ENCODE measurements at places on chromosomes 12 and 14.

DNA sequence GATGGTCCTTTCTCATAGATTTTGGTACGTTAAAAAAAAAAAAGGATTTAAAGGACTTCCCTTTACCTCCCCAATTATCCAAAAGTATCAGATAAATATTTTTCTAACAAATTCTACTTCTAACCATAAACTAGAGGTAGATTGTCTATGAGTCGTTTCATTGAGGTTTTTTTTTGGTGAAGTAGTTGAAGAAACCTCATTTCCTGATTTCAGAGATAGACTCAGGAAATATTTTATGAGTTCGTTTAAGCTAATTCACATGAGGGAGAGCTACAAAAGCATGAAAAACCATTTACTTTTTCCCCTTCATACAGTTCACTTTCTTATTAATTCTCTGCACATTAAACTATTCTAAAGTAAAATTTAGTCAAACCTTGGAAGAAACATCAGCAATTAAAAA, 112.5 kb downstream of the RALGAPA1 start:
- no peak for DNase-seq

GRCh38 chr12:4587108-4587507, 25.1 kb downstream of the DYRK4 start:
- no peak for DNase-seq

DNA sequence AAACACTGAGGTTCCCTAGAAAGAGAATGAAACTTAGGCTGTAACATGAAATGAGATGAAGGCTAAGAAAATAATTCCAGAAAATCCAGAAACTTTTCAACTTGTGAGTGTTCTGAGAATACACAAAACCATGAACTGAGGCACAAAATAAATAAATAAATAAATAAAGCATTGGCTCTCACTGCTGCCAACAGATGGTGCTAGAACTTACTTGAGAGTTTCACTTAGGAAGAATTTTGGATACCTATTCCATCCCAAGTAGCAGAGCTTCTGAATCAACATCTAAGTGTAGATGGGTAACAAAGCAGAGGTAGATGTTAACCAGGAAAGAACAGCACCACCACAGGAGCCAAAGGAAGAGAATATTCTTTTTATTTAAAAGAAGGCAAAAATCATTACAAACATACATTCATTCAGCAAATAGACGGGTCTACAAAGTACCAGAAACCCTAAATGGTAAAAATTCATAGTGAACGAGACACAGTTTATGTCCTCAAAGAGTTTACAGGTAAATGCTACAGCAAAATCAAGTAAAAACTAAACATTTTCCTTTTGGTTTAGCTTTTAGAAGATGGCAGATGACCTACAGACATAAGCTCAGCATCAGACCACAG, 16.7 kb downstream of the EPS8 start:
- no peak for DNase-seq

DNA sequence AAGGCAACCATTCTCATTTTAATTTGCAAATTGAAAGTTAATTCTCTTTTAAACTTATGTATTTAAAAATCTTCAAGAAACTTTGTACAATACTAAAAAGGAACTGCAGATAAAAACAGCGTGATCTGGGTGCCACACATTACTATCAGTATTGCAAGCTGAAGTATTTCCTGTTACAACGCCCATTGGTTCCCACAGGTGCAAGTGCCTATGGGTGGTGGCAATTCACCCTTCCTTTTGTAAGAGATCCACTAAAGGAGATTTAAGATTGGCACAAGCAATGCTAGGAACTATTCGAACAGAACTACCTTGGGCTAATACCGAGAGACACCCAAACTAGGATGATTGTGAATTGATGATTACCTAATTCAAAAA, 13.2 kb downstream of the TAOK3 start:
- DNase-seq: no peak

DNA sequence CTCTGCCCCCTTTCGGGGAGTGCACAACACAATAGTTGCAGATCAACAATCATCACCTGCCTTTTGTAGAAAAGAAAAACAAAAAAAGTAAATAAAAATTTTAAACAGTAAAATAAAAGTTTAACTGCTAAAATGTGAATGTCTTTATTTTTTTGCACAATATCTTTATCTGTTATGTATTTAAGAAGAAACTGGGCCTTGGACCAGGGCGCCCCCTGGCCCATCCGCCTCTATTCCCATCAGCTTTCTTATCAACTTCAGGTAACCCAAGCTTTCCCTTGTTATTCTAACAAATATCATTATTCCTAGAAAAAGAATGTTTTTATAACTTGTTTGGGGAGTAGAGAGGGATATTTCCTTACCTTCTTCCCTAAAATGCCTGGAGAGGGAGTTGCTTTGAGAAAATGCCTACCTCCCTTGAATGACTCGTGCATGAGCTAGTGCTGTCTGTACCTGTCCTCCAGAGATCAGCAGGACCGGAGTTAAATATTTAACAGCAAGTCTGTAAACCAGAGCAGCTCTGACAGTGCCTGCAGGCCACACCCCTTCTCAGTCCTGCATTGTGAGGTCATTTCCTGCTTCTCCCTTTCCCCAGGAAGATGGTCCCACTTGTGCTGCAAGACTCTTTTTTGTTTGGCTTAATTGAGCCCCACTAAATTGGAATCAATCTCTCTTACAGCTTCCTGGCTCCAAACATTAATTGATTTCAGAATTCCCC, 192.8 kb upstream of the RGS6 start:
- no peak for DNase-seq

GRCh38 chr12:124477107-124477915, 90.1 kb downstream of the NCOR2 start:
- DNase-seq: no peak

GRCh38 chr12:114668151-114668885, 15.7 kb downstream of the TBX3 start:
- peak; percentile 81 for DNase-seq

- no peak for DNase-seq
Measured at GRCh38 chr14:35940291-35940690, 114.2 kb downstream of the BRMS1L start.

DNA sequence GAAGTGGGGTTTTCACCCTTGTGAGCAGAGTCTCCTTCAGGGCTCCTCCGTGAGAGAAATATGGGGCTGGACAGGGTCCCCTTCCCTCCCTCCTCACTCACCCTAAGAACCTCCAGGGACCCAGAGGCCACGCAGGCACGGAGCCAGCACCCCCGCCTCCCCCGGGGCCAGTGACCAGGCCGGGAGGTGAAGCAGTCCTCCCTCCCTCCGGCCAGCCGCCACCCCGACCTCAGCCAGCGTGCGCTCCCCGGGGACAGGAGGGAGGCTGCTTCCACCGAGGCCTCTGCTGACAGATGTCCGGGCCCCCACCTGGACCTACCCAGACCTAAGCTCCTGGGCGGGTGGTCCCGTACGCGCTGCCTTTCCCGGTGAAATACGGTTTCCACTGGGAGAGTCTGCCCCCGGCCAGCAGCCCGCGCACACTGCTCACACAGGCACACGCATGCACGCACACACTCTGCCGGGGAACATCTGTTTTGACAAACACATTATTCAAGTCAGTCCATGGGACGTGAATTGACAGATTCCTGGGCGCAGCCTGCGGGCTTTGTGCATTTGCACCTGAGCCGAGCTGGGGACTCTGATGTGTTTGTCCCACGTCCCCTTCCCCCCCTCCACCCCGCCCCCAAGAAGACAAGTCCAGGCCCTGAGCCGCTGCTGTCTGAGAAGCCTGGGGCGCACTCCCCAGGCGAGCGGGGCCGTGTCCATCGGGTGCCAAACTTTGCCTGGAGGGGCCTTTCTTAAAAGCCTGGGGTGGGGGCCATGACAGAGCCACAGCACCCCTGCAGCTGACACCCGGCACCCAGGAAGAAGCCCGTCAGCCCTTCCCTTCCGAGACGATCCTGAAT, 725 bp downstream of the RIMBP2 start:
- no peak for DNase-seq

- DNase-seq: peak; percentile 69
Measured at GRCh38 chr12:98653866-98654493, 8.9 kb downstream of the APAF1 start.

DNA sequence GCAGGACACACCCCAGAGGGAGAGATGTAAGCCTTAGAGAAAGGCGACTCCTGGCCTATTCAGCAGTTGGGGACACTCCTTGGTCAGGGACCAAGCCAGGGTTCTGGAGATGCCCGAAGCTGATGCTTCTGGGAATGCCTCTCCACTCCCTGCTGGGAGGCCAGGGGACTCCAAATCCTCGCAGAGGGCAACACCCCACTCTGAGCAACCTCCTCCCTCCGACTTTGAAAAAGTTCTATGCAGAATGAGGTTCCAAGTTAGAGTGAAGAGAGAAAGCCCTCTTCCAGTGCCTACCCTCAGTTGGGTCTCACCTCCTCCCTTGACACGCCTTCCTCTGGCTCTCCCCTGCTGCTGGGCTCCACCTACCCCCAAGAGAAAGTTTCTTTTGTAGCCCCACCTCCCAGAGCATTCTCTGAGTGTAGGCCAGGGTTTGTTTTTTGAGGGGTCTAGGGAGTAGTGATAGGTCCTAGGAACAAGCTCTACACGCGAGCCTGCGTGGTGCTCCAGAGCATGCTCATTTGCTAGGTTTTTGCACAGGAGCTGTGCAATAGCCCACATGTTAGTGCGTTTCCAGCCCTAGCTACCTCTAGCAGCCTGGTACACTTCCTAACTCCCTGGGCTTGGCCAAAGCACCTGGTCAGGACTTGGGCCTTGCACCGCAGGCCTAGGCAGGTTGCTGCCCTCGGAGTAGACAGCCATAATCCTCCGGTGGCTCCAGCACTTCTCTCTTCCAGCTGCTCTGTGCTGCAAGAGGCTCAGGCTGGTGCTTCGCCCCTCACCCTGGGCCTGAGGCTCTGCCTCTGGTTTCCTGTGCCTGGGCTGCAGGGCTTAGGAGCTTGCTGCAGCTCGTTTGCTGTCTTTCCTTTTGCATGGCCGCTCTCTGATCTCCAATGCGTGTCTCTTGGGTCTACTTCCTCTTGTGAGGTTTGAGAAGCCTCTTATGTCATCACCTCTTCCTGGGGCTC, 590 bp upstream of the CEBPE start:
- no peak for DNase-seq

DNA sequence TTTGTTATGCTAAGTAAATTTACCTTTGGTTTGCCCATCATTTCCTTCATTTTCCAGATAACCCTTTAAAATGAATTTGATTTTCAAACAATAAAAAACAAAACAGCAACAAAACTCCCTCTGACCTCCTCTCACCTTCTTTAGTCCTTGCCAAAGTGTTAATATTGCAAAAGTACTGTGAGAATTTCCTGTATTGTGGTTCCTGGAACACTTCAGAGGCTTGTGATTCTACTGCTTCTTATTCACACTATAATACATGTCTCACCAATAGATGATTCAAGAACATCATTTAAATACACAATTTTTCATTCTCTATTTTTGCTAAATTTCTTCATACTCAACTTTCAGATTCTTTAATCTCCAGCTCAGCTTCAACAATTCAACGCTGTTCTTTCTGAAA, at the start of gene KLRD1:
Gene KLRD1, plus strand, starts transcription at position 241 of the 400 bp plus-strand sequence. CDS start 208 bp downstream, outside the sequence.
- DNase-seq: no peak

DNA sequence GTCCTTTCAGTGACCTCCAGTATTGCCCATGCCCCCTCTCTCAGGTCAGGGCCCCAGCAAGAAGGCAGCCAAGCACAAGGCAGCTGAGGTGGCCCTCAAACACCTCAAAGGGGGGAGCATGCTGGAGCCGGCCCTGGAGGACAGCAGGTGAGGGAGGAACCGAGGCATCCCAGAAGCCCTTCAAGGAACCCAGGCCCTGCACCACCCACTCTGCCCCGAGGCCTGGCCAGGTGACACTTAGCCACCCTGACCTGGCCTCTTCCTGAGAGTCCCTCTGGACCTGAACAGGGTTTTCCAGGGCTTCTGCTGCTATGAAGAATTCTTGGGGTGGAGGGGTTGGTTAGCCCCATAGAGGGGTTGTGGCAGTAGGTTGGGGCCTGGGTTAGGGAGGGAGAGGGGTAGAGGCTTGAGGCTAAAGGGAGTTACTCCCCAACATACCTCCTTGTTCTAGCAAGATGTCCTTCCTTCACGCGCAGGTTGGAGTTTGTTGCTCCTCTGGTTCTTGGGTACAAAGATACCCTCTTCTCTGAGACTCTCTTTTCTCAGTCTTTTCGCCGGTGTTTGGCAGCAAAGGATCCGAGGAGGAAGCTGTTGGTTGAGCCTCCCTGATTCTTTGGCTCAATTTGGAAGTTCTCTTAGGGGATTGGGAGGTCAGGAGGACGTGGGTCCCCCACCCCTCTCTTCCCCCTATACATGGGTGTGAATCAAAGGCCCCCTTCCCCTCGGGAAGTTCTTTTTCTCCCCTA, 2.1 kb downstream of the TARBP2 start:
- no peak for DNase-seq

- no peak for DNase-seq
Measured at GRCh38 chr14:61752626-61753025, 9.6 kb upstream of the SNAPC1 start.

DNA sequence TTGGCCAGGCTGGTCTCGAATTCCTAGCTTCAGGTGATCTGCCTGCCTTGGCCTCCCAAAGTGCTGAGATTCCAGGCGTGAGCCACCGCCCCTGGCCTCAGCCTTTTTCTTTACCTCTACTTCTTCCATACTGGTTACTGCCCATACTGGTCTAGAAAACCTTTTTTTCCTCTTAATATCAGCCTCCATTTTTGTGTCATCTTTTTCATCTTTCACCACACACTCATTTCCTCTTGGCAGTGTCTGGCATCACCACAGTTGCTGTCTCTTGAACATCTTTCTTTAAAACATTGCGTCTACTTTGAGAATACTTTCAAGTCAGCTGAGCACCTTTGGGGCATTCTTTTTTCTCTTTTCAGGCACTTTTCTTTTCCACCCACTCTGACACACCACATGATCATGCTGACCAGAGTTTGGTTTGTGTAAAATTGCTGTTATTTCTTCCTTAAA, 32.7 kb downstream of the DDX47 start:
- no peak for DNase-seq

DNA sequence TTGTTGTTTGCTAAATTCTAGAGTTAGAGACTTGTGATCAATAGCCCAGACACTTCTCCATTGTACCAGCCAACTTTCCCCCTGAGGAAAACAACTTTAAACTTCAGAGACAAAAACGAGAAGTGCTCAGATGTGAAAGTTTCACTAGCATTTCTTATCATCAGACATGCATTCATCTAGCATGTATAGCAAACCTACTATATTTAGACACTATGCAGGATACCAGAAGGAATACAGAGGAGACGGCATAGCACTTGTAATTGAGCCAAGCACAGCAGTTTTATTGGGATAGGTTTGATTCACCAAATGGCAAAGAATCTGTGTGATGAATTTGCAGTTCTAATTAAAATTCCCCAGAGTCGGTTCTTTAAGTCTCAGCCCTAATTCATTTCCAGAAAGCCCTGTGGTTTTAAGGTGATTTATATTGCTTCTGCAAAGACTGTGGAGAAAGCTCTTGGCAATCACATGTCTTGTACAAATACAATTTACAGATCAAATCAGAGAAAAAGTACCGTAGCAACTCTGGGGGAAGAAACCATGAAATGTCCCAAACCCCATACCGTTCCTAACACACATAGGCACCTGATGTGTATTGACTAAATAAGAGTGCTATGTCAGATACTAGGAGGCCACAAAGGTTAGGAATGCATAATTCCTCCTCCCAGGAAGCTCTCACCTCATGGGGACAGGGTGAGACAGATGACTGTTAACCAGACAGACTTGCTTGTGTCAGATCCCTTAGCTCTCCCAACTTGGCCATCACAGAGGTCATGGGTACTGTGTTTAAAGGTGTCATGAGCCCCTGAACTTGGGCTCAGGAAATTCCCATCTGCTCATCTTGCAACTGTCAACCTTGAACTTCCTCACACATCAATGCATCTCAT, 69.6 kb upstream of the KRAS start:
- DNase-seq: no peak
